ENCODE measurements at places on chromosomes 1 and 21.

DNA sequence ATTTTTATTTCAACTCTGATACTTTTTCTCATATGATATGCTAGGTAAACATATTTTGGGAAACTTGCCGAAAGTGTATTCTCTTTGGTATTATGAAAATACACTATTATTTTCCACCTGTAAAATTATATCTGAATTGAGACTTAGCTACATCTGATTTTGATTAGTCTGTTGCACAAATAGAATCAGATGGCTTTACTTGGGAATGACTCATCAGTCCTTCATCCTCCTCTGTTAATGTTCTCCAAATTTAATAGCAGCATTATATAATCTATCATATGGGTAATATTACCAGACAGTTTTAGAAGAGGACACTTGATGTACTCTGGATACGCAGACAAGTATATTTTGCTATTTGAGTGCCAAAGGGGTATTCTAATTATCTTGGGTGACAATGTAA is 245.3 kb downstream of the CTH start:
- DNase-seq: no peak

- DNase-seq: no peak
Observed at GRCh38 chr1:23909412-23909811, 3.8 kb downstream of the CNR2 start.

GRCh38 chr1:25814549-25815087 is 5.1 kb upstream of the MTFR1L start:
- no peak for DNase-seq

GRCh38 chr1:116877141-116877818 is 32.4 kb upstream of the PTGFRN start:
- DNase-seq: no peak

- DNase-seq: no peak
Observed at GRCh38 chr1:232554409-232554808, 75.5 kb downstream of the SIPA1L2 start.

DNA sequence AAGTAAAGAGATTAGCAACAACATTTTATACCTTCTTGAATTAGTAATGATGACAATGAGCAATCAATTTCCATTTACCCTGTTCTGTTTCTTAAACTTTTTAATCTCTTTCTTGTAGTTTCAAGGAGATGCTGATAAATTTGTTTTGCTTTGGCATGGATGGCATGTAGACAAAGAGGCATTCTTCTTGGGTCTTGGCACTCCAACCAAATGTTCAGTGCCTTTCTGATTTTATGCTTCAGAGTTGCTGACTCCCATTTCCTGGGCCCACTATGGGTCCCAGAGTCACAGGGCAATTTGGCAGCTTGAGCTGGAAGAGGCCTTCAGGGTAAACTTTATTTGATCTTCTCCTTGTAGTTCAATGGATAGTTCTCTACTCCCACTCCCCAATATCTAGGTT is 42.1 kb upstream of the OSBPL9 start:
- no peak for DNase-seq

- no peak for DNase-seq
Observed at GRCh38 chr1:74180490-74180889, 17.5 kb downstream of the LRRIQ3 start.

DNA sequence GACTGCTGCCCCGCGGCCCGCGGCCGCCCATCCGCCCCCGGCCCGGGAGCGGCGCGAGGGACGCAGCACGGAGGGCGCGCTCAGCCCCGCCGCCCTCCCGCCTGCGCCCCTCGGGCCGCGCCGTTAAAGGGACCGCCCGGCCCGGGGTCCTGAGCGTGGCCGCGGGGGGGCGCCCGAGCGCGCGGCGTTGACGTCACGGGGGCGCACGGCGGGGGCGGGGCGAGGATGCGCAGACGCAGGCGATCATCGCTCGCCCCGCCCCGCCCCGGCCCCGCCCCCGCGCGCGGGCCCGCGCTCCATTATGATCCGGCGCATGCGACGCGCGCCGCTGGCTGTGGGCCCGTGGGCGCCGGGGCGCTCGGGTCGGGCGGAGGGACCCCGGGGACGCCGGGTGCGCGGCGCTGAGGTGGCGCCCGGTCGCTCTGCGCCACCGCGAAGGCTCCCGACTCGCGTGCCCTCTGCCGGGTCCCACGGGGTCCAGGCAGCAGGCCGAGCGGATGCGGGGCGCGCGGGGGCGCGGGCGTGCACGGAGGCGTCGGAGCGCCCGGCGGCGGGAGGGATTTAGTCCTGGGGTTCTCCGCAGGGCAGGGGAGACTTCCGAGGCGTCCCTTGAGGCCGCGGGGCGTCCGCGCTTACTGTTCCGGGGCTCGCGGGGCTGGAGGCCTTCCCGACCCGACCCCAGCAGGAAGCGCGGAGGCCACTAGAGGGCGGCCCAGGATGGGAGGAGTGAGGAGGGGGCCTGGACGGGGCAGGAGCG is at the start of gene DVL1:
Gene DVL1 (minus strand): TSS at position 163 of the 757 bp plus-strand sequence. CDS start 353 bp downstream, outside the sequence.
- peak; percentile 74 for DNase-seq

- DNase-seq: no peak
Observed at GRCh38 chr1:176211396-176212165, 4.5 kb upstream of the COP1 start.

- DNase-seq: no peak
Observed at GRCh38 chr1:21325231-21325718, 35.0 kb upstream of the ECE1 start.

DNA sequence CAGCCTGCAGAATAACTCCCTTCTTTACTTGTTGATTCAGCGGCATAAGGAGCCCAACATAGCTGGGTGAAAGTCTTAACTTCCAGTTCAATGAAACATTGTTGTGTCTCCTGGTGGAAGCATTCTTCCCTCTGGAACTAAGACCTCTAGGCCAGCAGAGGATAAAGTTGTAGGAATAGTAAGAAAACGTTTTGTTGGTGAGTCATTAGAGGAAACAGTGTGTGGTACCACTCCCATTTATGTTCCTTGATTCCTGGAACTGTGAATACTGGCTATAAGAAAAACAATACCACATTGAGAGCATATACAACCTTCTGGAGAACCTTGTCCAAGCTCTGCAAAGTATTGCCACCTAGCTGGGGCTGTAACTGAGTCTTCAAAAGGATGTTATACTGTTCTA is 737.4 kb upstream of the ZP4 start:
- DNase-seq: no peak

- no peak for DNase-seq
Observed at GRCh38 chr1:46026531-46026930, 105.9 kb downstream of the PIK3R3 start.

DNA sequence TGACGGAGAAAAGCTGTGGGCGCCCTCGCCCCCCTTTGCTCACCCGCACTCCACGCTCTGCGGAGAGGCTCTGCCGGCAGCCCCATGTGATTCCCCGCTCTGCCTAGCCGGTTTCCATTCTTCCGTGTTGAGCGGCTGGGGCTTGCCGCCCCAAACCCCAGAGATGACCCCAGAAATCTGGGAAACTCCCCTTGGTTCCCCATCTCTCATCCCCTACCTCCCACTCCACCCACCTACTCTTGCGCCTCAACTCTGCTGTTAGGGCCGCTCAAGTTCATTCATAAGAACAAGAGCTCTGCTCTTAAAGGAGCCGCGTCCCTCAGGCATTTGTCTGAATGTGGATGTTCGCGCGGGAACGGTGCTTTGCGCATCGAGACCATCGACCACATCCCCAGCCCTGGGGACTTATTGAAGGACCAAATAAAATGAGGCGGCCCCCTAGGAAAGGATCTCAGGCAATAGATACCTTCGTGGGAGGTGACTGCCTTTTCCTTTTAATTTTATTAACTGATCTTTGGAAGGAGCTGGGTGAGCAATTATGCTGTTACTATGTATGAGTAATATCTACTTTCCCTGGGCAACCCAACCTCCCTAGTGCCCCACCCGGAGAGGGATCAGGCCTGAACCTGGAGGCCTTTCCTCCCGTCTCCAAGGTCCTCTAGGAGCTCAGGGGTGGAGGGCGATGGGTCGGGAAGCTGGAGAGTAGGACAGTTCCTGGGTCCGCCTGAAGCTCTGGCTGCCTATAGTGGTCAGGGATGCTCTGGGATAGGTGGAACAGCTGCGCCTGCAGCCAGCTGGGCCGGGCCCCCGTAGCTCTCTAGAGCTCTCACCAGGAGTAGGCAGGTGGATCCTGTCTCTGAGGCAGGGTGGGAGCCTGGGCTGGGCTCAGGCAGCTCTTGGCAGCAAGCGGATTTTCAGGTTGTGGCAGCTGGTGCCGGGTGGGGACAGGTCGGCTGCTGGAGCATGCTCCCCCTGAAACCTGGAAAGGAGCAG is 898 bp downstream of the MFSD2A start:
- DNase-seq: peak; percentile 31

DNA sequence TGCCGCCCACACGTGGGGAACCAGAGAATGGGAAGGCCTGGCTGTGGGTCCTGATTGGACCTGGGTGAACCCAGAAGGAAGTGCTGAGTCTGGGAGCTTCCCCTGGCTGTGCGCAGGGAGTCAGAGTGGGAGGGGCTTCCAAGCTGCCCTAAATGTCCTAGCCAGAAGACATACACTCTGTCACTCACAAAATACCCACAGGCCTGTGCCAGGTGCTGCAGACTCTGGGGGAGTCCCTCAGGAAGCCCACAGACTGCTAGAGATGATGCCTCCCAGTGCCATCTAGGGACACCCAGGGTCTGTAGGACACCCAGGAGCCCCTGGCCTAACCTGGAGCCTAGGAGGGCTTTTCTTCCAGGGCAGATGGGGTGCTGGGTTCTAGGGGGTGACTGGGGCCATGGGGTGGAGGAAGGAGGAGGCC is 33.7 kb upstream of the LRP8 start:
- no peak for DNase-seq

DNA sequence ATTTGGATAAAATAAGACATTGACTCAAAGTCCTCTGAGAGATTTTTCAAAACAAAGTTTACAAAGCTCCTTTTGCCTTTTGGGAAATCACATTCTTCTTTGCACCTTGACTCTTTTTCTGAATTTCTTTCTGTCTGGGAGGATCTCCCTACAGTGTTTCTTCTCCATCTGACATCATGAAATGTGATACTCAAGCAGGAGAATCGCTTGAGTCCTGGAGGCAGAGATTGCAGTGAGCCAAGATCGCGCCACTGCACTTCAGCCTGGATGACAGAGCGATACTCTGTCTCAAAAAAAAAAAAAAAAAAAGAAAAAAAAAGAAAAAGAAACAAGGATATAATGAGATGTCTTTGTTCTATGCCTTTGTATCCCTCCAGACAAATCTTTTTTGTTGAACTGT is 13.3 kb upstream of the GRIK1 start:
- DNase-seq: no peak

DNA sequence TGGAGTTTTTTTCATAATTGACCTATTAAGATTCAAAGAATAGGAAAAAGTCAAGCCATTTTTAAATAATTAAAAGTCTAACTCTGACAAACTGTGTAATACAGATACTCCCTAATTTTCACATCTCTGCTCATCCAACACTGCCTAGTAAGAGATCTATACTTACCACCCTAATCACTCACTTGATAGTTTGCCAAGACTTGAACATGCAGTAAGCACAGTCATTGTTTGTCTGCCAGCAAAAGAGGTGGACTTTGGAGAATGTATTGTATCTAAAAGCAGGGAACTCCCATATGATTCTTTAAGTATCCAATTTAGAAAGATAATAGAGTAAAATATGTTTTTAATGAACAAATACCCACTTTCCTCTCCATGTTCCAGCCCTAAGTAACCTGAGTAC is 15.5 kb downstream of the TMEM59 start:
- DNase-seq: no peak

DNA sequence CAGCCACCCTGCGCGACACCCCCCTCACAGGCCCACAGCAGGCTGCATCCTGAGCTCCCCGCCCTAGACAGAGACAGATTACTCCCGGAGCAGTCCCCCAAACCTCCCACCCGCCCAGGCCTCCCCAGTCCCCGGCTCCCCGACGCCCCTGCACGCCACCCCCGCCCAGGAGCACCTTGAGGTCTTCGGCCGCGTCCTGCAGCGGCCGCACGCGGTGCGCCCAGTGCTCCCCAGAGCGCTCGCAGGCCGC is 731 bp downstream of the TRIM11 start:
- DNase-seq: peak; percentile 15

DNA sequence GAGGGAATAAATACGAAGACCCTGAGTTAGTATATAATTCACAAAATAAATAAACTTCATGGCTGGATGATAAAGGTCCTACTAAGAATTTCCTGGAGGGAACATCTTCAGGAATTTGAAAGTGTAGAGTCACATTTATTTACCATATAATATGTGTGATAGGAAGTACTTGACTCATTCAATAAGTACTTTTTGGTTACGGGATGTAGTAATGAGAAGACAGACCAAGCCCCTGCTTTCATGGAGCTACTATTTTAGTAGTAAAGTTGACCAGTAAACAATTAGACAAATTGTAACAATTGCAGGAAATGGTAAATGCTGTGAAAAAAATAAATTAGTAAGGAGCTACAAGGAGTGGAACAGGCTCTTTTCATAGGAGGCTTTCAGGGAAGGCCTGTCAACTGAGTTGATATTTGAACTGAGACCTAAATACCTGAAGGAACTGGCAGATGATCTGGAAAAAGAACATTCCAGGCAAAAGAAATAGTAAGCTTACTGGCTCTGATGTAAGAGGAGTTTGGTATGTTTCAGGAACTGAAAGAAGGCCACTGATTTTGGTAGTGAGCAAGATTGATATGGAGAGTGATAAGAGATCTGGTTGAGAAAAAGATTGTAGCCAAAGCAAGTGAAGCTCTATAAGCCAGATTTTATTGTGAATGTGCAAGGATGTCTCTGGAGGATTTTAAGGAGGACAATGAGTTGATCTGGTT is 36.2 kb downstream of the CAMSAP2 start:
- no peak for DNase-seq

DNA sequence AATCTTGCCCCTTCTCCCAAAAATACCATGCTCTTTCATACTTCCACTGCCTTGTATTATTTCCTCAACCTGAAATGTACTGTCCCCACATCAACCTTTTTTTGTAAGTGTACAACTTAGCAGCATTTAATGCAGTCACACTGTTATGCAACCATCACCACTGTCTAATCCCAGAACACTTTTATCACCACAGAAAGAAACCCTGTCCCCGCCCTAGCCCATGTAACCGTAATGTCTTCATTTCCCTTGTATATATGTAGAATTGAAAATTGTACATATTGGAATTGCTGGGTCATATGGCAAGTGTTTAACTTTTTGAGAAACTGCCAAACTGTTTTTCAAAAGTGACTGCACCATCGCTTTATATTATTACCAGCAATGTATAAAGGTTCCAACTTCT is 37.4 kb downstream of the PTP4A2 start:
- DNase-seq: no peak

GRCh38 chr1:74587888-74588287 is 75.5 kb upstream of the LRRC53 start:
- no peak for DNase-seq

DNA sequence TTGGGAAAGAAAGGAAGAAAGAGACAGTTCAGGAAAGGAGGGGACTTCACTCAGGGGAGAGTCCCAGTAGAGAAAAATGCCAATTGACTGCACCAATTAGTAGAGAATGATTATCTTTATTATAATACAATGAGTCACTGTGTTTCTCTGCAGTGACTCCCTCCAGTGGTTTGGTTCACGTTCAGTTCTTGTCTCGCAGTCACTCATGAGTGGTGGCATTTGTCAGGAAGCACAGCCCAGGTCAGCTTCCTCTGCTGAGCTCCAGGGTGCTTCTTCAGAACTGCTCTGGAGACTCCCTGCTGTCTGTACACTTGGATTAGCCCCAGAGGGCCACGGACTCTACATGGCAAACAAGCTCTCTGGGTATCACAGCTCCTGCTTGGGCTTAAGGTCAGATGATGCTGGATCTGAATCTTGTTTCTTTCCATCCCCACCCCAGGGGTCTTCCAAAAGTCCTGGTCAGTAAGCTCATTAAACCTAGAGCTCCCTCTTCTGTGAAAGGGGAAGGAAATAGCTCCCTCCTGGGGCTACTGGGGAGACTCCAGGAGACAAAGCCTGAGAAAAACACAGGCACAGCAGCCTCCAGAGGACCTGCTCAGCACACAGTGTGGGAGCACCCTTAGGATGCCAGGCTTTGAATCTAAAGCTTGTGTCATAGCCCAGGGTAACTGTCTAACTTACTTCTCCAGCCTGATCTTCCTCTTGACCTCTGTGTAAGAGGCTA is 619.0 kb downstream of the AJAP1 start:
- DNase-seq: no peak

All from neural crest cell (in vitro differentiated cells).